Activated CD4-positive, CD25-positive, alpha-beta regulatory T cell treated with anti-CD3 and anti-CD28 coated beads, Interleukin-2, amount 50 U/mL, for 16 hours (primary cell): ENCODE measurements at places on chromosomes 6 and 20.

GRCh38 chr20:5442101-5442500 is 125.3 kb upstream of the PROKR2 start:
- DNase-seq, result no peak

- no peak for DNase-seq
Observed at GRCh38 chr6:27495386-27496135, 22.7 kb upstream of the ZNF184 start.

DNA sequence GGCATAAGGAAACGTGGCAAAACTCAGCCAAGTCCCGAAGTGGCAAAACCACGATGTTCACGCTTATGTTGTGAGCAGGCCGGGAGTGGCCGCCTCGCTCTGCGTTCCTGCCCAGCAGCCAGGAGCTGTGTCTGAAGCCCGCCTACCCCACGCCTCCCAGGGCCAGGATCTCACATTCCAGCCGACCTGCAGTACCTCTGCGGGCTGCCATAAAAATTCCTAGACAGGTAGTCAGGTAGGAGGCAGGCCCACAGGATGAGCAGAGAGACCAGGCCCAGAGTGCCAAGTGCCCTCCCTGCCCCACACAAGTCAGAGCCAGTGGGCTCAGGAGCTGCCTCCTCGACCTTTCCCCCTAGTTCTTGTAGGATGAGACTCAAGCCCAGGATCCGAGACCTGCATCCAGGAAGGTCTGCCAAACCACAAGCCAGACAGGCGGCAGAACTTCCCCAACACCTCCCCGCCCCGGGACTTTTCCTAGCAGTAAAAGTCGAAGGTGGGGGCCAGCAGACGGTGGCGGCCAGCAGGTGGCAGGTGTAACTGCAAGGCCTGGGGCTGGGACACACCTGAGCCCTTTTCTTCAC is 16.7 kb downstream of the PMEPA1 start:
- DNase-seq, result no peak

GRCh38 chr6:9482030-9482738 is 932.7 kb downstream of the TFAP2A start:
- no peak for DNase-seq

DNA sequence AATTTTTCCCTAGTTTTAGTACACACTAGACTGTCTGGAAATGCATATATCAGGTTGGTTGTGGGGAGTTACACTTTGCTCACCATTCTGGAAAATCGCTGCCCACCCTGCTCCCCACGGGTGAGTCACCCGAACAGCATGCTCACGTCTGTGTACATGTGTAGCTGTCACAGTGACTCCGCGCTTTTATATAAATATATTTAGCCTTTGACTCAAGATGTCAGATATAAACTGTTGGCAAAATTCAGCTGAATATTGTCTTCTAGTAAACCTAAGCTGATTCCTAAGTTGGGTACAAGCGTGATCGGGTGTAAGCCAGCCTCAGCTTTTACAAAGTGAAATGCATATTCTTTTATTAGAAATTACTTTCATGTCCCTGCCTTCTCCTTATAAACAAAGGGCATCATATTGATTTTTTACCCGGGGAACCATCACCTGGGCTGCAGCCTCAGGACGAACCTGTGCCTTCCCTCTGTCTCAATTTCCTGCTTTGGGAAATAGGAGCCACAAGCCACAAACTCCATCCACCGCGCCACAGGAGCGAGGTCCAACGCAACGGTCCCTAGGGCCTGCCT is 4.3 kb downstream of the SDCBP2 start:
- no peak for DNase-seq

GRCh38 chr6:18507561-18507960 is 120.4 kb downstream of the RNF144B start:
- no peak for DNase-seq

DNA sequence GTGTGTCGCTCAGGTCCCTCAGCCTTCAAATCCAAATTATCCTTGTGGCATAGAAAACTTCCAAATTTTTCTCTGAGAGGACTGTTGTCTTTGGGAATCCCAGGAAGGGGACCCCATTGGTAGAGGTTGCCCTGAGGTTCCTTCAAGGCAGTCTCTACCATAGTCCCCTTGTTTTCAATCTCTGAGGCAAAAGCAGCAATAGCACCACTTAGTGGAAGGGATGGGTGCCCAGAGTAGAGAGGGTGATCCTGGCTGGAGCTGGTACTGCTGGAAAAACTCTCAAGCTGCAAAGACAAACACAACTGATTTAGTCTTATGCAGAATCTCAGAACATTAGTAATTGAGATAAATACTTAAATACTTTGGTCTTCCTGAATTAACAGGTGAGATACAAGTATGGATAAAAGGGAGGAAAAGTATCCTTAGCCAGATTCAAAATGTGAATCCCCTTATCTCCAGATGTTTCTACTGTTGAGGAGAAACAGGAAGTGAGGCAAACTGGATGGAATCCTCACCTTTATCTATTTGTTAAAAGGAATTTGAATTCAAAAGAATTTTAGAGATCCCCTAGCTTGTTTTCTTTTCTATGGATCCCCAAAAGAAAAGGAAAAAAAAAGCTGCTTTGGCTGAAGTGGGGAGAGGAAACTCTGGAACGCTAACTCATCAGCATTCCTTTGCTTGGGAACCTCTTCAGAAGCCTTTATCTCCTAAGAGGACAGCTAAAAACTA is 13.4 kb downstream of the ZNF318 start:
- no peak for DNase-seq

DNA sequence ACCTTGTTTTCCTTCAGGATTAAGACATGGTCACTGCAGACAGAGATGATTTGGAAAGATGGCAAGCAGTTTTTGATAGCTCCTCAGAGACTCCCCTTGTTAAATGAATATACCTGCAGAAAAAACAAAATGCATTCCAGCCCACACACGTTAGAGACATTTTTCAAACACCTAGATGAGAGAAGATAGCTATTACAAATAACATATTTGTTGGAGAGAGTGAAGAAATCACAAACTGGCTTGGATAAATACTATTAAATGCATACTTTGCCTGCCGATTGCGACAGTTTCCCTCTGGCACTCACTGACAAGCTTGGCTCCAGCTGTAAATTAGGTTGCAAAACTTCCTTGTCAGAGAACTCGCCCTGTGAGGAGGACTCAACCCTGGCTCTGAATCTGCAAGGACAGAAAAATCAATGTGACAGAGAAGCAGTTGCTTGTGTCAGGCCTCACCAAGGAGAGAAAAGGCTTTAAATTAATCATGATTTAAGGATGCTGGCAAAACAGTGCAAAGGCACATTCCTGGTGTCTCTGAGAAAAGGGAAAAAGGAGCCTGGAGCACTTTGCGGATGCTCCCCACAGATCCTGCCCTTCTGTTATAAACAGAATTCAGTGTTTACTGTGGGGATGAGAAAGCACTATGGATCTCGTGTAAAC is 423.7 kb upstream of the MARCKS start:
- no peak for DNase-seq

- no peak for DNase-seq
Observed at GRCh38 chr6:157779705-157780604, 43.1 kb upstream of the SNX9 start.

GRCh38 chr6:29685718-29686326 is 4.9 kb upstream of the ZFP57 start:
- DNase-seq, result no peak

GRCh38 chr20:8175741-8176675 is 43.9 kb downstream of the PLCB1 start:
- no peak for DNase-seq
